HT1080 (cell line): ENCODE measurements at places on chromosomes 11 and 22. TPM values are rescaled to one million over a fixed set of nuclear protein-coding genes. Genes with fewer than 3 reads are reported as not detected.

GRCh38 chr11:121105063-121105480 is 4.0 kb downstream of the TECTA start:
- DNase-seq = no peak

DNA sequence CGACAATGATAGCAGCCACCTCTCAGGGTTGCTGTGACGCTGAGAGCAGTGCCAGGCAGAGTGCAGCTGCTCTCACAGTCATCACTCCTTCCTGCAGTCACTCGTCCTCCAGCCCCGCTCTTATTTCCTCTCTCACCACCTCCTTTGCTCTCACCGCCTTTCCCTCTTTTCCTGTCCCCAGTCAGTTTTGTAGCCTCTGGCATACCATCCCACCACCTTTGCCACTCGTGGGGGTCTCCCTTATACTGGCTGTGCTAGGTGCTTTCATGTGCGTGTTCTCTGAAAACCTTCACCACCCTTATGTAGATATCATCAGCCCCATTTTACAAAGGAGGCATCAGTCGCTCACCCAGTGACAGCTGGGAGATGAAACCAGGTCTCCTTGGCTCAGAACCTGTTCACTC is 19.3 kb upstream of the ST3GAL4 start:
- DNase-seq = no peak

DNA sequence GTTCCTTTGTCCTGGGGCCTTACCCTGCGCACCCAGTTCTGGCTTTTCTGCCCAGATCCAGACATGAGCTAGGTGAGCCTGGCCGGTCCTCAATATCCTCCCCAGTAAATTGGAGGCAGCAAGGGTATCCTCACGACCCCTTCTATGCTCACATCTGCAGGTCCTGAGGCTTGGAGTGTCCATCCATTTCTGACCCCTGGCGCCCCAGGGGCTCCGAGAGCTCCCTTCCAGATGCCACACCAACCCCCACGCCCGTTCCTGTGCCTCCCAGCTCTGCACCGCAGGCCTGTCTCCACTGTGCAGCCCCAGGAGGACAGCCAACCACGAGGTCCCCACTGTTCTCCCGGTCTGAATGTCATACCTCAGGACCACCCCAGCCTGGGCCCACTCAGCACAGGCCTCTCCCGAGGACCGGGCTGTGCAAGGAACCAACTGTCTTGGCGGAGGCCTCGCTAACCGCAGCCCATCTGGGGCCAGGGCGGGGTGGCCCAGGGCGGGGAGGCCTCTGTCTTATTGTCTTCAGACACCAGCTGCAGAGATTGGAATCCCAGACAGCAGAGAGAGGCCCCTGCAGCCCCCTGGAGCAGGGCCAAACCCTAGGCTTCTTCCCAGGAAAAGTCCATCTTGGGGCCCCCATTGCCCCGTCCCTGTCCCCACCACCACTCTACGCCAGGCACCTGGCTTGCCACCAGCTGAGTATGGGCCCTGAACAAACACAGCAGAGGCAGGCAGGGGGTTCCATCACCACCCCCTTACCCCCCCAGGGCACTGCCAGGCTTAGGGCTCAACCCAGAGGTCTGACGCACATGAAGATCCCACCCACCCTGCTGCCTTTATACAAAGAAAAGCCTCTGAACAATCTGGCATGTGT is 39.3 kb downstream of the ALX4 start:
- DNase-seq = no peak

- DNase-seq = no peak
These were observed 5.5 kb downstream of the GRK3 start for GRCh38 chr22:25569983-25570382.

DNA sequence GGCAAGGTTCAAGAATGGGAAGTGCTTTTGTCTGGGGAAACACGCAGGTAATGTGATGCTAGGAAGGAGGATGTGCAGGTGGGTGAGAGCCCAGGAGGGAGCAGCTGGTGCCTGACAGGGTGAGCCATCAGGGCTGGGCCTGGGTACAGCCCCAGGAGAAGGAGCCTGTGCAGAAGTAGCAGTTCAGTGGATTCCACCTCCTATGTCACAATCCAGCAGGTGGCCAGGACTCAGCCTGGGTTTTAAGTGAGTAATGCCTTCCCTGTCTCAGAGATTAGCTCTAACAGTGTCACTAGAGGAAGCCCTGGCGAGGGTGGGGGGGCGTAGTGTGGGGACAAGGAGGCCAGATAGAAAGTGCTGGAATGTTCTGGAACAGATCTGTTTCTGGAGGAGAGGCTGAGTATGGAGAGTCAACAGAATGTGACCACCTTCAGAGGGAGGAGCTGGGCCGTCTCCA is 8.1 kb downstream of the RIC8A start:
- no peak for DNase-seq

GRCh38 chr22:48867891-48868290 is 959.8 kb downstream of the BRD1 start:
- no peak for DNase-seq

DNA sequence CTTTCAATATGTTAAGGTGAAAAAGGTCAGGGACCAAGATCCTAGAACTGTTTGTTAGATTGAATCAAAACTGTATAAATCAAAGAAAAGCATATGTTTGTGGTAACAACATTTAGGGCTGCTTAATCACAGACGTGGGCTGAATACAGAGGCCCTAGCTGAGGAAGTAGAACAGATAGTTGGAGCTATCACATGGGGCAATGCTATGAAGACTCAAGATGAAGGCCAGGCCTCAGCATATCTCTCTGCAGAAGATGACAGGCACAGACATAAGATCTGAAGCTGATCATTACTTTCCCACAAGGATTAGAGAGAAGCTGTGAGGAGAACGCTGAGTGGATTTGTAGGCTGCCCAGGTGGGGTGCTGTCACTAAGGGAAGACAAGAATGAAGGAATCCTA is 158.6 kb upstream of the CARD18 start:
- no peak for DNase-seq

DNA sequence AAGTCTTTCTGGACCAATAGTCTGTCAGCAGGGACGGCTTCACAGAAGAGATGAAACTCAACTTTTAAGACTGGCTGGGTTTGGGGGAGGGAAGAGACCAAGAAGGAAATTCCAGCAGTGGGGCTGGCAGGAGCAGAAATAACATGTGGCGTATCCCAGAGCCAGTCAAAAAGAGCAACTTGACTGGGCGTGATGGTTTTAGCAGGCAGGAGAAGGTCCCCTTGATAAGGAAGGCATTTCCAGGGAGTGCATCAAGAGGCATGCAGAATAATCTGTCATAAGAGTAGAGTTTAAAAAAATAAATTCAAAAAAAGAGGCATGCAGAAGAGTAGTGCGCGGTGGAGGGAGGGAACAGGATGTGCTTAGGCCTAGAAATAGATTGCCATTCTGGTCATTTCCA is 52.5 kb downstream of the C22orf31 start:
- no peak for DNase-seq

DNA sequence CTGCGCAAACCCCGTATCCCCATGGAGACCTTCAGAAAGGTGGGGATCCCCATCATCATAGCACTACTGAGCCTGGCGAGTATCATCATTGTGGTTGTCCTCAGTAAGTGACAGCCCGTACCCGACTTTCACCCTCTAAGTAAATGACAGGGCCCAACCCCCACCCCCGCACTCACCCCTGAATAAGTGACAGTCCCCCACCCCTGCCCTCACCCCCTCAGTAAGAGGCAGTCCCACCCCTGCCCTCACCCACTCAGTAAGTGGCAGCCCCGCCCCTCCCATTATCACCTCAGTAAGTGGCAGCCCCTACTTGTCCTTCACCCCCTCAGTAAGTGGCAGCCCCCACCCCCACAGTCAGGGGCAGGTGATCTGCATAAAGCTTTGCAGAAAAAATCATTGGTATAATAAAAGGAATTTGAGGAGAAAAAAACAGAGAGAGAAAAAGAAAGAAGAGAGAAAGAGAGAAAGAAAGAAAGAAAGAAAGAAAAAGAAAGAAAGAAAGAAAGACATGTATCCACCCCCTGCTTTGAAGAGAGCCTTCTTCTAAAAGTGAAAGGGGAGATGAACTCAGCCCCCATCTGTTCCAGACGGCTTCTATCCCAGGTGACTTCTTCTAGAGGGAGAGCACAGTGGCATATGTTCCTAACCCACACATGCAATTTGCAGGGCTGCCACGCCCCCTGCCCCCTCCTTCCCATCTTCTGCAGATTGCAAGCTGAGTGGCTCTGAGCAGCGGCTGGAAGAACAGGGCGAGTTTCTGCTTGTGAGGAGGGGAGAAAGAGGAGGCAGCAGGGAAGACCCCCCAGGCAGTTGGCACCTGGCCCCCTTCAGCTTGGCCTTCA is 12.5 kb upstream of the SMIM35 start:
- DNase-seq = no peak

- DNase-seq = peak; percentile 37
These were observed 14.2 kb downstream of the PRR33 start for GRCh38 chr11:1877211-1878136.

DNA sequence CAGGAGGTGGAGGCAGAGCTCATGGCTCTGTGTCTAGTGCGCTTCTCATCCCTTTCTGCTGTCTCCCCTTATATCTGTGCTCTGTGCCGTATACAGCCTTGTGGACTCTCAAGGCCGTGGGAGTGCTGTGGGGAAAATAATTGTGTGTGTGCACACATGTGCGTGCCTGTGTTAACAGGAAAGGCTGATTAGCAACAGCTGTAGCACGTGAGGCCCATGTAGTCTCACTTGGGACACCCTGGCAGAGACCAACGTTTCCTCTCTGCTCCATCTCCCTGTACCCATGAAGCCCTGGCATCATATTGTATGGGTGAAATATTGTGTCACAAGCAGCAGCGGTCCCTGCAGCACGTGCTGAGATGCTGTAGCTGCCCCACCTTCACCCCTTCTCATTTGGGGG is 109.3 kb downstream of the LRRC32 start:
- DNase-seq = no peak

- DNase-seq = no peak
These were observed 1243.9 kb downstream of the LRRC4C start for GRCh38 chr11:40215556-40215955.

GRCh38 chr22:17974087-17974486 is 50.3 kb downstream of the MICAL3 start:
- no peak for DNase-seq

DNA sequence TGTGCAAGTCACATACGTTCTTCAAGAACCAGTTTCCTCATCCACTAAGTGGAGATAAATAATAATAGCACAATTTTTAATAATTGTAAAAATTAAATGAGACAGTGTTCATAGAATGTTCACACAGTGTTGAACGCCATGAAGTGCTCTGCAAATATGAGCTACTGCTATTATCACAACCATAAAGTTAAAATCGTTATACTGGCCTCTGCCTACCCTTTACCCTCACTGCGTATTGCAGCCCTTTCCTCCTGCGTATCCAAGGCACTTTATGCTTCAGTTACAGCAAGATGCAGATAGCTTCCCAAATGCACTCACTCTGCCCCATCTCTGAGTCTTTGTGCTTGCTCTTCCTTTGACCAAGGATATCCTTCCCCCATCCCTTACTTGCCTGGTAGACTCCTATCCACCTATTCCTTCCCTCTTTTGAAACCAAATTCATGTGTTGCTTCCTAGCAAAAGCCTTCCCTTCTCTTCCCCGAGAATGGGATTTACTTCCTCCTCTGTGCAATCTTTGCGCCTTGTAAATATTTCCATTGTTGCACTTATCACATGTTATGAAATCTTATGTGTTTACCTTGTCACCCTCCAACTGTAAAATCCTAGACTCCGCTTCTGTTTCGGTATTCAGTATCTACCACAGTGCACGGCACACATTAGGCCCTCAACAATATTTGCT is 196.9 kb downstream of the ADAMTS15 start:
- no peak for DNase-seq

Gene FAM83F
- total RNA-seq = 0.03 TPM in 2 replicates

Gene C11orf87
- total RNA-seq = 0.02 TPM in 1 of 2 replicates, not detected in the other

Gene GGTLC3
- total RNA-seq = not detected in 2 replicates

Gene MPZL2
- 2.6 and 5.6 TPM in 2 replicates for total RNA-seq

Gene YPEL1
- 0.17 and 0.21 TPM in 2 replicates for total RNA-seq

Gene DEFB131B
- not detected in 2 replicates for total RNA-seq

Gene LARGE1
- 1.0 and 1.8 TPM in 2 replicates for total RNA-seq

Gene F2
- total RNA-seq = not detected in 2 replicates
